Inflammatory macrophage (primary cell): ENCODE measurements at places on chromosomes 12 and 14.
A peak's percentile ranks its signal among the peaks of the same experiment; 100 is the strongest.

DNA sequence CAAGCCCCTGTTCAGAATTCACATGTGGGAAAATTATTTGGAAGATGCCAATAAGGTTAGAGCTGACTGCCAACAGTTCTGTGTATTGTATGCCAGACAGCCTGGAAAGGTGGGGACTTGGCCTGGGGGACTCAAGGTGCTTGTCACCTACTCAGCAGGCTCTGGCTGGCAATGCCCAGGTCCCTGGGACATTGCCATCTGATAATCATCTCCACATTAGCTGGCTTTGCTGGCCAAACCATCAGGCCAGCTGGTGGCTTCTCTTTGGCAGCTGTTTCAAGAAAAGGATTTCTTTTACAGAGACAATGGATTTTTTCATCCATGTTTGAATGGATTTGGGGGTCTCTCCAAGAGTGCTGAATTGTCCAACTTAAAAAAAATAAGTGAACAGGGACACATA lies 165.2 kb downstream of the BRMS1L start:
- DNase-seq: no peak

- DNase-seq: no peak
These were observed 133.2 kb downstream of the SLC38A4 start for GRCh38 chr12:46692606-46693005.

GRCh38 chr12:100433701-100434100 lies 40.0 kb upstream of the NR1H4 start:
- no peak for DNase-seq

GRCh38 chr12:57628280-57629191 lies 4.5 kb downstream of the B4GALNT1 start:
- DNase-seq: no peak

- no peak for DNase-seq
These were observed 19.6 kb upstream of the ATP5MC2 start for GRCh38 chr12:53695152-53696145.

- peak; percentile 81 for DNase-seq
These were observed 72.3 kb upstream of the TMX1 start for GRCh38 chr14:51167587-51168214.

DNA sequence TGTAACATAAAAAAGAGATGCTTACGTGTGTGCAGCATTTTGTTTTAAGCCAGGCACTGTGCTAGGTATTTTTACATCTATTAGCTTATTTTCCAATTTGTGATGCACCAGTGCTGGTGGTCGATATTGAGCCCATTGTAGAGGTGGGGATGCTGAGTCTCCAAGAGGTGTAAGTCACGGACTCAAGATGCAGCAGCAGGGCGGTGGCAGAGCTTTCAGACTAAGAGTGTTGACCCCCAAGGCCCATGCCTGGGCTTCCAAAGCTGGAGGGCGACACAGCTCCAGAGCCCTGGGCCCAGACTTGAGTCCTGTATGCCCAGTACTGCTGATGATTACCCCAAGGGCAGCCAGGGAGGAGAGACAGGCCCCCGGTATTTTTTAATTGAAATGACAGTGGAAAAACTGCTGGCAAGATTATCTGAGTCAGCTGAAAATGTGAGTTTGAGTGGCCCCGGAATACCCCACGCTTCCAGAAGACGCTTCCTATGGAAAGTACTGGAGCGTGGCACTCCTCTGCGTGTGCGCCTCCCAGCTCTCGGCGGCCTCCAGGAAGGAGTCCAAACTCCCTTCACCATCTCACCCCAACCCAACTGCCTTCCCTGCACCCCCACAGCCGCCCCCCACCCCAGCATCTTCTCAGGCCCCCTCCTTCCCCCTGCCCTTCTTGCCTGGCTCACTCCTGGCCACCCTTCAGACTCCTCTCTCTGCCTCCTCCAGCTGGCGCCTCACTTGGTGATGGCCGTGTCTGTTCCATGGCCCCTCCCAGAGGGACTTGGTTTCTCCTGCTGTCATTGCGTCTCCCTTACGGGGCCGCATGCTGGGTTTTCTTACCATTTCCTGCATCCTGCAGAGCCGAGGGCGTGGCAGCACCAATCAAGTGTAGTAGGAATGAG lies 40.7 kb downstream of the ELK3 start:
- no peak for DNase-seq
